ENCODE measurements at places on chromosomes 1 and 21. TPM values are rescaled to one million over a fixed set of nuclear protein-coding genes. Genes with fewer than 3 reads are reported as not detected.
A peak's percentile ranks its signal among the peaks of the same experiment; 100 is the strongest.

TNN gene
- polyA plus RNA-seq: 6.1 TPM

DNA sequence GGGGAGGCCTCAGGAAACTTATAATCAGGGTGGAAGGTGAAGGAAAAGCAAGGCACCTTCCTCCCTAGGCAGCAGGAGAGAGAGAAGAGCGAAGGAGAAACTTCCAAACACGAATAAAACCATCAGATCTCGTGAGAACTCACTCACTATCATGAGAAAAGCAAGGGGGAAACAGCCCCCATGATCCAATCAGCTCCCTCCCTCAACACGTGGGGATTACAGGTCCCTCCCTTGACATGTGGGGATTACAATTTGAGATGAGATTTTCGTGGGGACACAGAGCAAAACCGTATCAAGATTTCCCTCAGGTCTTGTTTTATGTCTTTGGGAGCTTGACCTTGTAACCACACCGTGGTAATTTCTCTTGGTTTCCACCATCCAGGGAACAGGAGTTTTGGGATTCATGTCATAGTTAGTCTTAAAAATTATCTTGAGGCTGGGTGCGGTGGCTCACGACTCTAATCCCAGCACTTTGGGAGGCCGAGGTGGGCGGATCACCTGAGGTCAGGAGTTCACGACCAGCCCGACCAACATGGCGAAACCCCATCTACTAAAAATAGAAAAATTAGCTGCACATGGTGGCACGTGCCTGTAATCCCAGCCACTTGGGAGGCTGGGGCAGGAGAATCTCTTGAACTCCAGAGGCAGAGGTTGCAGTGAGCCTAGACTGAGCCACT, 47.2 kb upstream of the NBPF3 start:
- no peak for DNase-seq

AMIGO1 gene
- polyA plus RNA-seq: 9.3 TPM

GRCh38 chr1:29505532-29506220, 269.4 kb downstream of the PTPRU start:
- no peak for DNase-seq

DNA sequence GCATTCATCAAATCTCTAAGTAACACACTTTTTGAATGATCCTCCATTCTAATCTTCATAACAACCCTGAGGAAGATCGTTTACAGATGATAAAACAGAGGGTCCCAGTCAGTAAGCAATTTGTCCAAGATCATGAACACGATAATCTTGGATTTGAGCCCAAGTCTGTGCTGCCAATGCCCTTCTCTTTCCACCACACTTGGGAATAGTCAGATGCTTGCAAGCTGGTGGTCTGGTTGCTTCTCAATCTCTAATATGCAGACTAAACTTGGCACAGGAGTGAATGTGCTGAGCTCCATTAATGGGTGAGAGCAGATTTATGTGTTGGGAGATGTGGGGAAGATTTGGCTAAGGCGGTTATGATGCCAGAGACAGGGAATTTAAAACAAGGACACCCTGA, 430.6 kb upstream of the DAB1 start:
- no peak for DNase-seq

RAB29 gene
- polyA plus RNA-seq: 4.1 TPM

DNA sequence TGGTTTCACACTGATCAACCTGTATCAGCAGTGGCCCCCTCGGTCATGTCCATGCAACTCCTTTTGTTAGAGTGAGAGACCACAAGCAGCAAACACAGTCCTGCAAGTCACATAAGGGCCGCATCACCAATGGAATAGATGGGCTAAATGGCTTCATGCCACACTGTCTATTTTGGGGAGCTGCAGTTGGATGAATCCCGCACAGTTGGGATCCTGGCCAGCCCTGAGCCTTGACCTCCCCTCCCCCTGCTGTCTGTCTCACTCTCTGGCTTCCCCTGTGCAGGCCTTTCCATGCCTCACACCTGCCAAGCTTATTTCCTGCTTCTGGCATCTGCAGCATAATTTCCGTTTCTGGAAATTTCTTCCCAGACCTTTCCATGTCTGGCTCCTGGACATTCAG, 57.0 kb downstream of the CNIH3 start:
- peak; percentile 23 for DNase-seq

BGLAP gene
- polyA plus RNA-seq: 2.9 TPM

AMPD1 gene
- polyA plus RNA-seq: 107 TPM

GSTM2 gene
- polyA plus RNA-seq: 151 TPM

- DNase-seq: no peak
These were observed 30.2 kb upstream of the TTC34 start for GRCh38 chr1:2831596-2832212.

UBXN10 gene
- 0.43 TPM for polyA plus RNA-seq

ZNF648 gene
- polyA plus RNA-seq: 0.11 TPM

DNA sequence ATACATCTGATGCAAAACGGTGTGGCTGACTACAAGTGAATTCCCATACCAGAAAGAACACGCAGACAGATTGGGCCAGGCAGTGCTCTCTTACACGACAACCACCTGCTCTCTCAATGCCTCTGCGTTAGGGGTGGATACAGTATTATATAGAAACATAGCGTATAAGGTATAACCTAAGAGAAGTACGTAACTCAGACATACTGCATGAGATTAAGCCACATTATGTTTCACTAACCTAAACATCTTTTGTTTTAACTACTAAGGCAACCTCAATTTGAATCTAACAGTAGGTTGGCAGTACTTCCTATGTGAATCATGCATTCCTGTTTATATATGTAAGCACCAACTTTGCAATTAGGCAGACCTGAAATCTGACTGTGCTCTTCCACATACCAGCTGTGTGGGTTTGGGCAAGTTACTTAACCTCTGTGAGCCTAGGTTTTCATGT, 58.1 kb upstream of the COA6 start:
- DNase-seq: no peak

DNA sequence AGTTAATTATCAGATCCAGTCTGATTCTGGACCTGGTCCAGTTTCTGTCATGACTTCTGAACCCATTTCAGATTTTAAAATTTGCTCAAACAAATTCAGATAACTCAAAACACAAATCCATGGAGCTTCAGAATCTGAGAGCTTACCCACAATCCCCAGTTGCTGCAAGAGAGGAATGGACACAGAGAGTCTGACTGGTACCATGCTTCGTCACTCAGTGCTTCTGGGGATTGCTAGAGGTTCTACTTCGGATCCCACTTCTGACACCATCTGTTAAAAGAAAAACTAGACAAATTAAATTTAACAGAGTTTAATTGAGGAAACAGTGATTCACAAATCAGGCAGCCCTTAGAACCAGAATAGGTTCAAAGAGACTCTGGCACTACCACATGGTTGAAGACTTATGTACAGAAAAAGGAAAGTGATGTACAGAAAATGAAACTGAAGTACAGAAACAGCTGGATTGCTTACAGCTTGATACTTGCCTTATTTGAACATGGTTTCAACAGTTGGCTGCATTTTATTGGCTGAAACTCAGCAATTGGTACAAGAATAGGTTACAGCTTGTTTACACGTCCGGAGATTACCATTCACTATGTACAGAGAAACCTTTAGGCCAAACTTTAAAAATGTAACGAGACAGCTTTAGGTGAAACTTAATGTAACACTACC, 60.7 kb upstream of the TEKT2 start:
- no peak for DNase-seq
